ENCODE measurements at places on chromosomes 1 and 21. TPM values are rescaled to one million over a fixed set of nuclear protein-coding genes. Genes with fewer than 3 reads are reported as not detected.
A peak's percentile ranks its signal among the peaks of the same experiment; 100 is the strongest.

The GCSAML gene
- total RNA-seq, result not detected

The YBX1 gene
- 808 TPM for total RNA-seq

The CREG1 gene
- 69.3 TPM for total RNA-seq

The SLFNL1 gene
- 0.52 TPM for total RNA-seq

The TMEM269 gene
- total RNA-seq, result 1.7 TPM

DNA sequence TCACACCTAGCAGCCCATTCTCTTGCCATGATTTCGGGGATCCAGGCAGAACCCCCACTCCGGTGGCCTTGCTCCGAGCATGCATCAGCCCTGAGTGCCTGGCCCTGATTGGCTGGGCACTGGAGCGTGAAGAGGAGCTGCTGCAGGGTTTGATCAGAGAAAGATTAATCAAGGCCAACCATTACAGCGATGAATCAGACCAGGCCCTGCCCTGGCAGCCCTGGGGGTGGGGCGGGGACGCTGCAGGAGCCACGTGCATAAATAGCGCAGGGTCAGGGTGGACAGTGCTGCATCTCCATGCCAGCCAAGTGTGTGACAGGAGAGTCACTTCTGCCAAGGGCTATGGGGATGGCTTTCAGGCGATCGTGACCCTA, 3.4 kb upstream of the FAM131C start:
- no peak overlapping the region for H3K4me3 ChIP-seq
- H3K36me3 ChIP-seq, result no peaks in the 10 kb centered on the region
- H3K27me3 ChIP-seq, result no peaks in the 10 kb centered on the region

DNA sequence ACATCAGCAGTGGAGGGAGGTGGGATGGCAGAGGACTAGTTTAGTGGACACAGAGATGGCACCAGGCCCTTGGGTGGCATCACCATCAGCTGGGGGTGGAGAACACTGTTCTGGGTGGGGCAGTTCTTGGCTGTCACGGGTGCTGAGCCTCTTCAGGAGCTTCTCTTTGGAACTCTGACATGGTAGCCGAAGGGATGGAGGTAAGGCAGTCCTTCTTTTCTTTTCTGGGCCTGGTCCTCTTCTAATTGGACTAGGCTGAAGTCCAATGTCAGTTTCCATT, 8.3 kb upstream of the MEF2D start:
- peaks cover 40% of the 10 kb centered on the region for H3K27me3 ChIP-seq
- no peak for DNase-seq
- peaks cover 37% of the 10 kb centered on the region for H3K4me1 ChIP-seq
- H3K4me3 ChIP-seq, result no peak overlapping the region

DNA sequence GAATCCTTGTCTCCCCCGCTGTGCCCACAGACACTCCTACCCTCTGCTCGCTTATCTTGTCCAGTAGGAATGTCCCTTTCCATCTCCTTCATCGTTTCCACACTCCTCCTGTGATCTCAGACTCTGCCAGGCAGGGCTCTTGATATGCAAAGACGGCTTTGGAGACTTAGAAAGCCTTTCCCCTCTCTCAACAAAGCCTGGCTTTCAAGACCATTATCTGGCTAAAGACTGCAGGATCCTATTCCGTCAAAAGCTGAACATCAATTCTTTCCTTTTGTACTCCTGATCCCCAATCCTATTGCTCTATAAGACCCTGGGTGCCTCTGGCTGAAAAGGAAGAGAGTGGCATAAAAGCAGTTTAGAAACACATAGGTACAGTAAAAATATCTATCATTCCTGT, 63.9 kb downstream of the SDC3 start:
- peaks cover 11% of the 10 kb centered on the region for H3K36me3 ChIP-seq
- peaks cover 23% of the 10 kb centered on the region for H3K4me1 ChIP-seq
- no peak overlapping the region for H3K27ac ChIP-seq
- H3K27me3 ChIP-seq, result peaks cover 34% of the 10 kb centered on the region
- DNase-seq, result no peak

DNA sequence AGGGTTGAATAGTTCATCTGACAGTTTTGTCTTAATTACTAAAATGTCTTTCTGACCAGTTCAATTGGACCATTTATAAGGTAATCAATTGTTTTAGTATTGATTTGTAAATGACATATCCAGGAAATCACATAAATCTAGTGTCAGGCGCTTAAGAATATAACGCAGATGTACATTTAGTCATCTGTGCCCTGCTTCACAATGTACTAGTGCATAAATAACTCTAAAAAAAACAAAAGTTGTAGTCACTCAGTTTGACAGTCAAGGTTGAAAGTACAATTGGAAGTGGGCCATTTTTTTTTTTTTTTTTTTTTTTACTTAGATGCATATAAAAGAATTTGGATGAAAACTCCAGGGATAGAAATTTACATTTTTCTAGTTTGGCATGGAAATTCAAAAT, 490.4 kb downstream of the PTPRC start:
- DNase-seq, result no peak
- no peaks in the 10 kb centered on the region for H3K36me3 ChIP-seq
- H3K4me3 ChIP-seq, result no peak overlapping the region
- H3K4me1 ChIP-seq, result peaks cover under 1% of the 10 kb centered on the region
- no peak overlapping the region for H3K27ac ChIP-seq

- no peak overlapping the region for H3K4me3 ChIP-seq
- H3K36me3 ChIP-seq, result no peaks in the 10 kb centered on the region
- no peaks in the 10 kb centered on the region for H3K4me1 ChIP-seq
- no peaks in the 10 kb centered on the region for H3K27me3 ChIP-seq
These were observed 269.8 kb upstream of the KAZN start for GRCh38 chr1:14328685-14329084.

GRCh38 chr1:232648316-232648715, 18.4 kb upstream of the SIPA1L2 start:
- H3K36me3 ChIP-seq, result no peaks in the 10 kb centered on the region
- H3K27ac ChIP-seq, result no peak overlapping the region
- DNase-seq, result no peak
- H3K27me3 ChIP-seq, result peaks cover 67% of the 10 kb centered on the region
- H3K4me3 ChIP-seq, result no peak overlapping the region

DNA sequence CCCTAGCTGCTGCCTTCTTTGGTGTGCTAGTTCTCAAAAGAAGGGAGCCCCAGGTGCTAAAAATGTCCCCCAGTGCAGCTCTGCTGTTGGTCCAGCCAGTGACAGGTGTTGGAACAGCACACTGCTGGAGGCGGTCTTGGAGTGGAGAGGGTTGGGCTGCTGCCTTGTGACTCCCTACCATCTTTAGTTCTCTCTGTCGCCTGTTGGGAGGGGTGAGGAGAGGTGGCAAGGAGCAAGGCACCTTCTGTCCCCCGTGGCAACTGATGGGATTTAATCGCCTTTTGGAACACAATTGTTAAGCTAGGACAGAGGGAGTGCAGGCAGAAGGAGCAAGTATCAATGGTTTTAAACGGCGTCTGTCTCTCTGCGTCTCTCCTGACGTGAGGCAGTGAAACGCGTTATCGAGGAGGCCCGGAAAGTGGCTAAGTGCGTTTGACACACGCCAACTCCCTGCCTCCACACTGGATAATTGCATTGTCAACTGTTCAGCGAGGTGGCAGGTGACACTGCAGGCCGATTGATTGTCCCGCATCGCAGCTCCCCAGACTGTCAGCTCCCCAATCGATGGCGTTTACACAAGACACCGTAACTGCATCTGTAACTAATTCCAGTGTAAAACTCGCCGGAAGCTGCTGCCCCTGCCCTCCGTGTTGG, 34.0 kb downstream of the TMEM53 start:
- H3K27me3 ChIP-seq, result no peaks in the 10 kb centered on the region
- peaks cover 50% of the 10 kb centered on the region for H3K36me3 ChIP-seq
- no peak overlapping the region for H3K27ac ChIP-seq
- H3K4me1 ChIP-seq, result no peaks in the 10 kb centered on the region
- no peak for DNase-seq

DNA sequence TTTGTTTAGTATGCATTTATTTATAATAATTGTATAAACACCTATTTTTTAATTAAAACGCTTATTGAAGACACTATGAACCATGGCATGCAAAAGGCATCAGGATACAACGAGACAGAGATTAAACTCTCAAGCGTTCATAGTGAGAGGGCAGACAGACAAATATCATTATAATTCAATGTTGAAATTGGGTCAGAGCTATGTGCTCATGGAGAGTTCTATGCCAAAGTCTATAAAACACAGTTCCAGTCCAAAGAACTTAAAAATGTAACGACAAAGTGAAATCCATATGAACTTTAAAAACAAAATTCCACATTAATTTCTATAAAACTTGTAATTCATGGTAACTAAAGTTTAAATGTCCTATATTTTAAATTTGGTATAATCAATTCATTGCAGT, 724.0 kb downstream of the LTN1 start:
- no peaks in the 10 kb centered on the region for H3K27me3 ChIP-seq
- no peak overlapping the region for H3K27ac ChIP-seq
- H3K4me1 ChIP-seq, result no peaks in the 10 kb centered on the region
- H3K36me3 ChIP-seq, result no peaks in the 10 kb centered on the region

- no peaks in the 10 kb centered on the region for H3K27me3 ChIP-seq
- H3K4me3 ChIP-seq, result no peak overlapping the region
- H3K36me3 ChIP-seq, result peaks cover 33% of the 10 kb centered on the region
- H3K27ac ChIP-seq, result no peak overlapping the region
- DNase-seq, result no peak
- H3K4me1 ChIP-seq, result no peaks in the 10 kb centered on the region
These were observed 30.8 kb downstream of the TFAP2E start for GRCh38 chr1:35603941-35604340.

DNA sequence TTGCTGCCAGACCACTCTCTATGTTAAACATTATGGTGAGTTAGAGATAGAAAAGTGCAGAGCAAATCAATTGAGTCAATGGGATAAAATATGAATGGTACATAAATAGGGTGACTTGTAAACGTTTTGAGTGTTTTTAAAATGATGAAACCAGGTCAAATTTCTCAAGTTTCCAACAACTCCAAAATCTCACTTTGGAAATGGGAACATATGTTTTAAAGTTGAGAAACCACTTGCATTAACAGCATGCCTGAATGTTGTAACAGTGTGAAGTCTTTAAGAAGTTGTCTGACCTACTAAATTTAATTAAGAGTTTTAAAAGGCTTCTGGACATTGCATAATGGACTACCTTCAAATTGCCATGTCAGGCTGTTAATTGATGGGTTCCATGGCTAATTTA, 33.6 kb upstream of the RAVER2 start:
- peaks cover 19% of the 10 kb centered on the region for H3K27me3 ChIP-seq
- no peak overlapping the region for H3K4me3 ChIP-seq
- no peak for DNase-seq
- no peaks in the 10 kb centered on the region for H3K36me3 ChIP-seq
- no peak overlapping the region for H3K27ac ChIP-seq

GRCh38 chr1:35559317-35559944, 1.8 kb downstream of the NCDN start:
- H3K4me1 ChIP-seq, result peaks cover 23% of the 10 kb centered on the region
- H3K36me3 ChIP-seq, result peaks cover 45% of the 10 kb centered on the region

- no peak overlapping the region for H3K27ac ChIP-seq
- H3K4me3 ChIP-seq, result no peak overlapping the region
- DNase-seq, result peak; percentile 64
These were observed 10.6 kb downstream of the FCMR start for GRCh38 chr1:206911064-206911663.

GRCh38 chr1:184539580-184539979, 152.8 kb downstream of the C1orf21 start:
- H3K4me1 ChIP-seq, result no peaks in the 10 kb centered on the region
- H3K36me3 ChIP-seq, result no peaks in the 10 kb centered on the region
- no peak for DNase-seq
- no peak overlapping the region for H3K4me3 ChIP-seq
- no peak overlapping the region for H3K27ac ChIP-seq
- no peaks in the 10 kb centered on the region for H3K27me3 ChIP-seq

DNA sequence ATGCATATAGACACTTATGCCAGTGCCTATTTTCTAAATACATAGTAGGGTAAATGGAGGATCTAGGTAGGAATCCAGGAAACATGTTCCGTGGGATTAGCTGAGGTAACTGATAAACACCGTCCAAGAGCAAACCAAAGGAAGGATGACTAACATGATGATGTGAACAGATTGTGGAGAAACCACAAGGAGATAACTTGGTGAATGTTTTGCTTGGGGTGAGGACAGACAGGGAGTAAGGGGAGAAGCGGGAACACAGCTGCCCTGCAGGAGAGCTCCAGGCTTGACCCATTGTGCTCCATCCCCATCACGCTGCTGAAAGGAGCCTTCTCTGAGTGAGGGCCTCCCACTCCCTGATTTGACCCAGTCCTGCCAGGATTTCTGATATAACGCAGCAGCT, 87.0 kb upstream of the ZC3H11B start:
- no peak overlapping the region for H3K27ac ChIP-seq
- DNase-seq, result no peak
- H3K36me3 ChIP-seq, result no peaks in the 10 kb centered on the region
- H3K4me1 ChIP-seq, result peaks cover 11% of the 10 kb centered on the region
- H3K27me3 ChIP-seq, result peaks cover 18% of the 10 kb centered on the region

- no peaks in the 10 kb centered on the region for H3K36me3 ChIP-seq
- no peak overlapping the region for H3K4me3 ChIP-seq
- no peak overlapping the region for H3K27ac ChIP-seq
- peaks cover 27% of the 10 kb centered on the region for H3K27me3 ChIP-seq
- no peaks in the 10 kb centered on the region for H3K4me1 ChIP-seq
- DNase-seq, result no peak
These were observed 54.3 kb downstream of the TLR5 start for GRCh38 chr1:223088713-223089240.

DNA sequence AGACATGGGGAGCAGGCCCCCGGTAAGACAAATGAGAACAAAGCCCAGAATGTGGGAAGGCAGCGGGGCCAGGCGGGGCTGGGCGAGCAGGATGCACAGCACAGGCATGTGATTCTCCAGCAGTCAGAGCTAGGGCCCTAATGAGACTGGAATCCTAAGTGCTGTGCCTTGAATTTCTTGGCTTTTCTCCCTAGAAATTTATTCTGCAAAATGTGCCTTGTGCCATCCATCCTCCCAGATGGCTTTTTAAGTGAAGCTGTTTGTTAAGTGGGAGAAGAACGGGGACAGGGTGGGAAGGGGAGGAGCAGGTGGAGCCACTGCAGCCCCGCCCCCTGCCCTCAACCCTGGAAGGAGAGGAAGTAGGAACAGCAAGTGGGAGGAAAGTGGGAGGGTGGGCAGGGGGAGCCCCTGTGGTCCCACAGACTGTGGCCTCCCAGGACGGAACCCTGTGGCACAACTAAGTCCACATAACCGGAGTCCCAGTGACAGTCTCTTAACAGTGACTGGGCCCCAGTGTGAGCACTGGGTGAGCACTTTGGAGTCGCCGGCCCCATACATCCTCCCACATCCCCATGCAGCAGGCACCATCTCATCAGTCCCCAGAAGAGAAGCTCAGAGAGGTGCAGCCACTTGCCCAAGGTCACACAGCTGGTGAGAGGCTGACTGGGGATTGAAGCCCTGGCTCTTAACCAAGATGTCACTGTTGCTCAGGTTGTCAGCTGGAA, 216.9 kb downstream of the MATN1 start:
- no peaks in the 10 kb centered on the region for H3K36me3 ChIP-seq
- H3K27ac ChIP-seq, result no peak overlapping the region
- no peak for DNase-seq
- peaks cover 4% of the 10 kb centered on the region for H3K4me1 ChIP-seq
